Brain pericyte (primary cell): ENCODE measurements at places on chromosomes 4 and X.

DNA sequence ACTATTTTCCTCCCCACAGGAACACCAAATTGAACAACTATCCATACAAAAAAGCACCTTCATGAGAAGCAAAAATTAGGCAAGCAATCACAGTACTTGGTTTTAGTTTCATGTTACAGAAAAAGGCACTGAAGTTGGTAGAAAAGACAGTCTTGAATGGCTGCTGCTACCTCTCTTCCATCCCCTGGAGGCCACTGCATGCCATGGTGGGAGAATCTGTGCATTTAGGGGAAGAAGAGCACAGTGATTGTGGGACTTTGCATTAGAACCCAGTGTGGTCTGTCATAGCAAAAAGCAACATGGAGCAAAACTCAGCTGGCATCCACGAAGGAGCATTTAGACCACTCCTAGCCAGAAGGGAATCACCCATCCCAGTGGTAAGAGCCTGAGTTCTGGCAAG is 941.9 kb downstream of the PCDH18 start:
- no peak for DNase-seq

DNA sequence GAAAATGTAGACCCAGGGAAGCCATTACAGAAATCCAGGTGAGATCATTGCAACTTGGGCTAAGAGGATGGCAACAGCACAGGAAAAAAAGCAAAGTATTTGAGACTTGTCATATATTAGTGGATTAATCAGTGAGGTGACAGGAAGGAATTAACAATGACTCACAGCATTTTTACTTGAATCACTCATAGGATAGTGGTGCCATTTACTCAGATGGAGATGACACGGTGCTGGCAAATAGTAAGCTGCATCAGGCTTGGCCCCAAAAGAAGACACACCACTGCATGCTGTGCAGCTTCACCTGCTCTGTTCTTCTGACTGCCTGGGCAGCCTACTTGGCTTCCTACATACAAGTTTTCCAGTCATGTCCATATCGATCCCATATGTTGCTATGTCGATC is 144.8 kb downstream of the FRYL start:
- DNase-seq = no peak

GRCh38 chrX:28177202-28177601 is 196.0 kb upstream of the DCAF8L1 start:
- no peak for DNase-seq

GRCh38 chrX:17377091-17377717 is 2.2 kb downstream of the NHS start:
- no peak for DNase-seq

DNA sequence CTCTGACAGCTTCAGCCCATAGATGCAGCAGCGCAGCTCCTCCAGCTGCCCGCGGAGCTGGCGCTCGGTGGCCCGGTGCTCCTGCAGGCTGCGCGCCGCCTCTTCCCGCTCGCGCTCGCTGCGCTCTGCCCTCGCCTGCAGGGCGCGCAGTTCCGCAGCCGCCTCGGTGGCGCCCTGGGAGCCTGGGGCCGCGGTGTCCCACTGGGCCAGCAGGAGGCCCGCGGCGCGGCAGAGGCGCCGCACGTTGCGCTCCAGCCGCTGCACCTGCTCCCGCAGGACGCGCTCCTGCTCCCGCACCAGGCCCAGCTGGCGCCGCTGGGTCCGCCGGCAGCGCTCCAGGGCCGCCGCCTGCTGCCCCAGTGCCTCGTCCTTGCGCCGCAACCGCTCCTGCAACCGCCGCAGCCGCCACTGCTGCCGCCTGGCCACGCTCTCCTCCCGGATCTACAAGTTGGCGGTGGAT is 10.1 kb downstream of the C4orf50 start:
- no peak for DNase-seq

DNA sequence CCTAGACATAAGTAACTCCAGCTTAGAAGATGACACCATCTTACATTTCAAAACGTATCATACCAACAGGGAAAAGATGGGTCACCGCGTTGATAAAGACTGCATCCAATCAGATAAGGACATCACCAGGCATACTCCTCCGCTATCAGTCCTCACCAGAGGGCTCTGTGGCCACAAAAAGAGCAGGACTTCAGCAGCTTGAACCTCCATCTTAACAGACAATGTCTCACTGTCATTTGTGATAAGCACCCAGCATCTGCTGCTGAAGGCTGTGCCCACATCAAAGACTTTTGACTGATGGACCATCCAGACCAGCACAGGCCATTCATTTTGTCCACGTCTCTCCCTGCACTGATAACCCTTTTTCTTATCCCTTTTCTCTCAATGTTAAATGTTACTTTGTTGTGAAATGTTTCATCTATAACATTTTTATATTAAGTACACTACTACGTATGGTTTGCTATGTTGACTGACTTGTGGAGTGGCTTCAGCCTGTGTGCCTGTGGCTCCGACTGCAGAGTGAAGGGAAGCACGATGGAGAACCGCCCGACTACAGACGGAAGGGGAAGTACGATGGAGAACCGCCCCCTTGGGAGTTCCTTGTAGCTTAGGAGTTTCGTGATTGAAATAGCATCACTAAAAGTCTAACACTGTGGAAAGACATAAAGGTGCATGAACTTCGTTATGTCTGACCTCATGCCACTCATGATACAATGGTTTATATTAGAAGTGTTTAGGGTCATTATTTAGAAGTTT is 595.4 kb upstream of the AGA start:
- no peak for DNase-seq

GRCh38 chrX:118495061-118495921 is at the start of gene DOCK11:
Gene DOCK11, plus strand, starts transcription at chrX:118495815. Its CDS starts 157 bp downstream, at chrX:118495972.
- peak; percentile 53 for DNase-seq

GRCh38 chr4:82362565-82362964 is 11.2 kb downstream of the HNRNPD start:
- no peak for DNase-seq

DNA sequence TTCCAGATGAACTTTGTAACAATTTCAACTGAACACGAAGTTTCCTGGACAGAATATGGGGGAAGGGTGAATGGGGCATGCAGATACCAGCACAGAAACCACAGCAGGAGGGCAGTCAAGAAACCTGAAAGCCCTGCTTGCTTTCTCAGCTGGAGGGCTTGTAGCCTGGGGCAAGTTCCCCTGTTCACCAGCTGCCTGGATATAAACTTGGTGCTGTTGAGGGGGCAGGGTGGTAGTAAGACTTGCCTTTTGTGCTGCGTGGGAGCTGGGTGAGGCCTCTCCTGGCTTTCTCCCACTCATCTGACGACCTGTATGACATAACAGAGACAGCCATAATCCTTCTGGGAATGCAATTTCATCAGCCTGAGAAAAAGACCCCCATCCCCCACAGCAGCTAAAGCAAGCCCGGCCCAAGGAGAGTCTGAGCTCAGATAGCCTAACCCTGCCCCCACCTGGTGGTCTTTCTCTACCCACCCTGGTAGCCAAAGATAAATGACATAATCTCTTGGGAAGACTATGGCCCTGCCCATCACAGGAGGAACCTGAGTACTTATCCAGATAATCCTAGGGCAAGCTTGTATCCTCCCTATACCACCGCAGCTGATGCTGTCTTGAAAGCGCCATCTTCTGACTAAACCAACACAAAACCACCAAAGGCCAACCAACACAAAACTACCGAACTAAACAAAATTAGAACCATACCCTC is 234.3 kb downstream of the LAS1L start:
- DNase-seq = no peak
